Sigmoid colon (tissue), 7 donors: ENCODE measurements at places on chromosomes 2 and 18. TPM values are rescaled to one million over a fixed set of nuclear protein-coding genes. Genes with fewer than 3 reads are reported as not detected.
A peak's percentile ranks its signal among the peaks of the same experiment; 100 is the strongest.

The PLEK gene
- 13.2 TPM for total RNA-seq

The IL36B gene
- not detected for total RNA-seq

The RFX8 gene
- total RNA-seq, result 0.83 TPM

The PLGLB1 gene
- total RNA-seq, result 1.1 TPM

The ZFAND2B gene
- 45.9 TPM for total RNA-seq

The AKAIN1 gene
- total RNA-seq, result not detected

The CENPA gene
- not detected for total RNA-seq

The GPR45 gene
- total RNA-seq, result not detected

The LRPPRC gene
- total RNA-seq, result 65.7 TPM

The MYOM1 gene
- 23.2 TPM for total RNA-seq

The RGPD4 gene
- total RNA-seq, result not detected

The TUBA4B gene
- total RNA-seq, result not detected

The TACR1 gene
- 2.5 TPM for total RNA-seq

The HPCAL1 gene
- 46.0 TPM for total RNA-seq

DNA sequence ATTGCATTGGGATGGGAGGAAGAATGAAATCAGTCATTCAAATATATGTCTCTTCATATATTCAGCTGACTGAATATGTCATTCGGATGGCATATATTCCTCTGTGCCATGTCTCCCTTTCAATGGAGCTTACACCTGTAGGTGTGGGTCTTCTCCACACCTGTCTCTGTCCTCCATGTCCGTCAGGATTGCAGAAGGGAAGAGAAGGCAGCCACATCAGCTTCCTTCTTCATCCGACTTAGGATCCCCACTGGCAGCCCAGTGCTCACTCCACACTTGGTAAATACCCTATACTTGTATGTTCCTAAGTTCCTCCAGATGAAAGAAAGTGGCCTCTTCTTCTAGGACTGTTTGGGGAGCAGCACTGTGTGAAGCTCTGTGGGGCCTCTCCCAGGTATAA lies 250.1 kb downstream of the BCL2 start:
- no peaks in the 10 kb centered on the region for H3K4me1 ChIP-seq
- no peak overlapping the region for H3K27ac ChIP-seq
- H3K36me3 ChIP-seq, result no peaks in the 10 kb centered on the region
- DNase-seq, result no peak
- H3K27me3 ChIP-seq, result no peaks in the 10 kb centered on the region
- no peak overlapping the region for H3K4me3 ChIP-seq

DNA sequence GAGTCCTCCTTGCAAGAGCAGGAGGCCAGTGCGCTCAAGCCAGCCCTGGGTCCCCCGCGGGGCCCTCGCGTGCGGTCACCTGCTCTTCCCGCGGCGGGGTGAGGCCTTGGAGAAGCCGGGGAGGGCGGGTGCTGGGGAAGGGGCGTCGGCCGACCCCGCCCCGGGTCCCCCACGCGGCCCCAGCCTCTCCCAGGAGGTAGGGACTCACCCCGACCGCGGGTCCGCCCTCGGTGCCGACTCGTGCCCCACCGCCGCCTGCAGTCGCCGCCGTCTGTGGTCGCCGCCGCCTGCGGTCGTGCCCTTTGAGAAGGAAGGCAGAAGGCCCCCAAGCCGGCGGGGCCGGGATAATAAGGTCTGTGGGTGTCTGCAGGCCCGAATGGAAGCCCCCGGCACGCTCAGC lies 32.7 kb downstream of the SERPINB8 start:
- no peaks in the 10 kb centered on the region for H3K4me1 ChIP-seq
- no peak for DNase-seq
- no peak overlapping the region for H3K27ac ChIP-seq
- H3K27me3 ChIP-seq, result peaks cover 9% of the 10 kb centered on the region

GRCh38 chr2:174659069-174659900 lies 61.7 kb upstream of the WIPF1 start:
- H3K27ac ChIP-seq, result no peak overlapping the region
- H3K4me1 ChIP-seq, result peaks cover 67% of the 10 kb centered on the region
- no peaks in the 10 kb centered on the region for H3K36me3 ChIP-seq
- no peaks in the 10 kb centered on the region for H3K27me3 ChIP-seq
- DNase-seq, result no peak
- H3K4me3 ChIP-seq, result no peak overlapping the region

GRCh38 chr2:164182116-164182627 lies 439.1 kb downstream of the GRB14 start:
- no peaks in the 10 kb centered on the region for H3K4me1 ChIP-seq
- no peaks in the 10 kb centered on the region for H3K27me3 ChIP-seq
- no peak overlapping the region for H3K27ac ChIP-seq
- no peak overlapping the region for H3K4me3 ChIP-seq
- no peak for DNase-seq
- H3K36me3 ChIP-seq, result no peaks in the 10 kb centered on the region

DNA sequence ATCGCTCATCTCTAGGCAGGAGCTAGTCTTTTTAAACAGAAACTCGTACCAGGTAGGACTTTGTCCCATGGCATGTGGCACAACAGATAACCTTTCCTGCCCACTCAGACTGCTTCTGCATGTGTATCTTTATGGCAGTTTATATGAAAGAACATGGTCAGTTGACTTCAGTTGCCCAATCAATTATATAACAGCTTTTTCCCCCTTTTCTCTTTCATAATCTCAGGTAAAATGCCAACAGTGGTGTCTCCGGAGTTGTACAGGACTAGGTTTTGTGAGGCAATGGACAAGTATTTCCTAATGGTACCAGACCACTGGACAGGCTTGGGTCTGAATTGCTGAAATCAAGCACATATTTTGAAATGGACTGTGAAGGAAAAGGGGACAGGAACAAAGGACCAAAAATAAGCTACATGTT lies 51.6 kb upstream of the PTH2R start:
- peaks cover 33% of the 10 kb centered on the region for H3K36me3 ChIP-seq
- DNase-seq, result no peak
- no peaks in the 10 kb centered on the region for H3K4me1 ChIP-seq
- no peak overlapping the region for H3K27ac ChIP-seq
- H3K27me3 ChIP-seq, result no peaks in the 10 kb centered on the region

- H3K27ac ChIP-seq, result no peak overlapping the region
- no peaks in the 10 kb centered on the region for H3K36me3 ChIP-seq
- DNase-seq, result no peak
- no peaks in the 10 kb centered on the region for H3K4me1 ChIP-seq
Observed at GRCh38 chr2:137339051-137339450, 573.7 kb downstream of the THSD7B start.

GRCh38 chr2:37556256-37556655 lies 115.2 kb downstream of the CDC42EP3 start:
- no peak overlapping the region for H3K27ac ChIP-seq
- no peak overlapping the region for H3K4me3 ChIP-seq
- no peaks in the 10 kb centered on the region for H3K27me3 ChIP-seq

DNA sequence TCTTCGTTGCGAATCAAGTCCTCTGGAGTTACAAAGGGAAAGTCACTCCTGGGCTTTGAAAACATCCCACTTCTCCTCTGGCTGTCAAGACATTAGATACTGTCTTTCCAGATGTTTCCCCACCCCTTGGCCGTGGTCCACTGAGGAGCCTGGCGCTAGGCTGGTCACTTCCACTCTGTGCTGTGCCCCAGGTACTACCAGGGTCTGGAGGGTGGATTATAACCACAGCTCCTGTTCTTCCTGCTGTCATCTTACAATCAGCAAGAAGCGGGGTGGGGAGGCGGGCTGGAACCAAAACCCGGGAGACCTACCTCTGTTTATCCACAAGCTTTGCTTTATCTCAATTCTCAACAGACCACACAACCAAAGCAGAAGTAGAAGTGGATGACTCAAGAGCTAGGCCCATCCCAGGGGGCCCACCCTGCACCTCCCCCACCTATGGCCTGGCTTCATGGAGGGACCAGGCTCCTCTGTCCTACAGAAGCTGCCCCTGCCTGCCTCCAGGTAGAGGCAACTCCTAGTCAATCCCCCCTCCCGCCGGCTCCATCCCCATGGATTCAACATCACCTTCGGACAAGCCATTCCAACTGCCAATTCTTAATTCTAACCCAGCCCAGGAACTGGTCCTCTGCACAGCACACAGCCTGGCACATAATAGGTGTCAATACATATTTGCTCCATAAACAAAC lies 17.8 kb downstream of the SMAD7 start:
- H3K4me3 ChIP-seq, result no peak overlapping the region
- H3K4me1 ChIP-seq, result no peaks in the 10 kb centered on the region
- no peaks in the 10 kb centered on the region for H3K36me3 ChIP-seq
- H3K27me3 ChIP-seq, result no peaks in the 10 kb centered on the region

GRCh38 chr2:109139865-109140396 lies 10.9 kb downstream of the SH3RF3 start:
- no peaks in the 10 kb centered on the region for H3K27me3 ChIP-seq
- no peaks in the 10 kb centered on the region for H3K36me3 ChIP-seq
- no peak overlapping the region for H3K27ac ChIP-seq
- no peak for DNase-seq
- H3K4me1 ChIP-seq, result no peaks in the 10 kb centered on the region

DNA sequence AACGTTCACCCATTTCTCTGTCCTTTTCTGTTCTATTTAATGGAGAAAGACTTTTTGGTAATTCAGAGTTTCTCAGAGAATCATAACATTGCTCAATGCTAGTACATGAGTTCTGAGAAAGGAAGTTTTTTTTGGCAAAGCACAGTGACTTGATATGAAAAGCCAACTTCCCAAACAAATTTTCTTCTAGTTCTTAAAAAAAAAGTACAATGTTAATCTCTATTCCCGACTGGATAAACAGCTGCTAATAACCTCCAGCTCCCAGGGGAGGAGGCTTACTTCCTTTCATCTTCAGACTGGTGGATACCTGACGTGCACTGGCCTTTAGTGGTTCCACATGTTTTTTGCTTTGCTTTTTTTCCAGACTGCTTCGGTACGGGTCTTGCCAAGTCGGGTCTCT lies 284.6 kb upstream of the CCDC68 start:
- H3K4me1 ChIP-seq, result no peaks in the 10 kb centered on the region
- peak overlapping the region; percentile 55 for H3K27ac ChIP-seq
- DNase-seq, result no peak

- no peak overlapping the region for H3K27ac ChIP-seq
- no peaks in the 10 kb centered on the region for H3K36me3 ChIP-seq
- H3K4me1 ChIP-seq, result peaks cover 33% of the 10 kb centered on the region
Observed at GRCh38 chr2:48343571-48344440, 186.1 kb upstream of the STON1 start.

GRCh38 chr18:10116574-10116973 lies 202.8 kb downstream of the VAPA start:
- H3K4me3 ChIP-seq, result no peak overlapping the region
- H3K27me3 ChIP-seq, result no peaks in the 10 kb centered on the region
- no peak for DNase-seq
- no peak overlapping the region for H3K27ac ChIP-seq
- H3K36me3 ChIP-seq, result no peaks in the 10 kb centered on the region
- peaks cover under 1% of the 10 kb centered on the region for H3K4me1 ChIP-seq

GRCh38 chr18:49161627-49162026 lies 210.9 kb upstream of the SMAD7 start:
- H3K27ac ChIP-seq, result no peak overlapping the region
- no peak overlapping the region for H3K4me3 ChIP-seq
- no peaks in the 10 kb centered on the region for H3K27me3 ChIP-seq
- H3K36me3 ChIP-seq, result no peaks in the 10 kb centered on the region
- no peaks in the 10 kb centered on the region for H3K4me1 ChIP-seq

- no peak overlapping the region for H3K27ac ChIP-seq
- no peak overlapping the region for H3K4me3 ChIP-seq
- no peaks in the 10 kb centered on the region for H3K4me1 ChIP-seq
- no peak for DNase-seq
Observed at GRCh38 chr2:149901231-149901859, 313.8 kb upstream of the MMADHC start.

GRCh38 chr2:62144689-62145477 lies 51.0 kb upstream of the B3GNT2 start:
- no peaks in the 10 kb centered on the region for H3K4me1 ChIP-seq
- no peak for DNase-seq
- H3K4me3 ChIP-seq, result no peak overlapping the region
- no peaks in the 10 kb centered on the region for H3K27me3 ChIP-seq
- H3K27ac ChIP-seq, result no peak overlapping the region

GRCh38 chr2:1731963-1732768 lies 12.1 kb downstream of the PXDN start:
- no peaks in the 10 kb centered on the region for H3K36me3 ChIP-seq
- peak overlapping the region; percentile 86 for H3K27ac ChIP-seq
- DNase-seq, result peak; percentile 87
- H3K4me1 ChIP-seq, result peaks cover 72% of the 10 kb centered on the region

DNA sequence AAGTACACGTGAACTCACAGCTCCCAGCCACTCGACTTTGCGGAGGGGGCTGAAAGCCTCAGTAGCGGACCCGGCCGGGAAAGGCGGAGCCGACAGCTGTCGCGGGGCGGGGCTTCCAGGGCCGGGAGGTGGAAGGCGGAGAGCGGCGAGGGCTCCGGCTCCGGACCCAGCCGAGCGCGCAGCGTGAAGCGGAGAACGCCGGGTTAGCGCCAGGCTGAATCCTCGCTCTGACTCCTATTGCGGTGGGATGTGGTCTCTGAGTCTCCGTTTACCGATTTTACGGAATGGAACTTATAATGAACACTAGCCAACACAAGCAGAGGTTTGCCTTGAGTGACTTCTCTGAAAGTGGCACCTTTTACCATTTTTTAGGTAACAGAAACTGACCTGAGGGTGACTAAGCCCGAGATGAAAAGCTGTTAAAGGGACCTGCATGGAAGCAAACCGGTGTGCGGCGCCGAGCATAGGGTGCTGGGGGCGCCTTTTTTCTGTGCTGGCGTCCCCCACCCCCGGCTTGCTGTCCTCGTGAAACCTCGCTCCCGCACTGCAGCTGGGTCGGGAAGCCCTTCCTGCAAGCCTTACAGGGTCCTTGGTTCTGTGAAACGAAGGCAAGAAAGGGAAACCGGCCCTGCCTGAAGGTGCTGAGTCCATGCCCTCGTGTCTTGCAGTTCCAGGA lies 72.9 kb downstream of the EN1 start:
- peaks cover 18% of the 10 kb centered on the region for H3K27me3 ChIP-seq
- H3K27ac ChIP-seq, result no peak overlapping the region
- peaks cover 12% of the 10 kb centered on the region for H3K4me1 ChIP-seq
- H3K36me3 ChIP-seq, result no peaks in the 10 kb centered on the region
- peak overlapping the region; percentile 47 for H3K4me3 ChIP-seq

DNA sequence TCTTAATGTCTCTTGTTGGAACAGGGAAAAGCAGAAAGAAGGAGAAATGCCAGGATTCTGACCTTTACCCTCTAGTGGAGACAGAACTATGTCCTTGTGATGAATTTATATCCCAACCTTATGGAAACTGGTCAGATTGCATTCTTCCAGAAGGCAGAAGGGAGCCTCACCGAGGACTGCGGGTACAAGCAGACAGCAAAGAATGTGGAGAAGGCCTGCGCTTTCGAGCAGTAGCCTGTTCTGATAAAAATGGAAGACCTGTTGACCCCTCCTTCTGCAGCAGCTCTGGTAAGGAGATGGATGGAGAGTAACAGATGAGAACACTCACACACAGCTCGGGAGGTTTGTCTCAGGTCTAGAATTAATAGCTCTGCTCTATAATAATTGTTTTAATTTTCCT lies 552.7 kb upstream of the HNMT start:
- H3K36me3 ChIP-seq, result no peaks in the 10 kb centered on the region
- H3K27me3 ChIP-seq, result no peaks in the 10 kb centered on the region
- H3K4me3 ChIP-seq, result no peak overlapping the region

- DNase-seq, result peak; percentile 59
- peaks cover 41% of the 10 kb centered on the region for H3K4me1 ChIP-seq
- no peaks in the 10 kb centered on the region for H3K27me3 ChIP-seq
- H3K27ac ChIP-seq, result no peak overlapping the region
Observed at GRCh38 chr2:240597419-240598181, 11.1 kb downstream of the CAPN10 start.

GRCh38 chr2:69356471-69356870 lies 30.6 kb downstream of the GFPT1 start:
- H3K4me1 ChIP-seq, result no peaks in the 10 kb centered on the region
- no peak overlapping the region for H3K27ac ChIP-seq
- DNase-seq, result no peak
- no peaks in the 10 kb centered on the region for H3K27me3 ChIP-seq
- H3K4me3 ChIP-seq, result no peak overlapping the region
